ENCODE measurements at places on chromosomes 12 and 14.

- DNase-seq = no peak
Measured at GRCh38 chr12:70919597-70920035, 922 bp downstream of the PTPRR start.

DNA sequence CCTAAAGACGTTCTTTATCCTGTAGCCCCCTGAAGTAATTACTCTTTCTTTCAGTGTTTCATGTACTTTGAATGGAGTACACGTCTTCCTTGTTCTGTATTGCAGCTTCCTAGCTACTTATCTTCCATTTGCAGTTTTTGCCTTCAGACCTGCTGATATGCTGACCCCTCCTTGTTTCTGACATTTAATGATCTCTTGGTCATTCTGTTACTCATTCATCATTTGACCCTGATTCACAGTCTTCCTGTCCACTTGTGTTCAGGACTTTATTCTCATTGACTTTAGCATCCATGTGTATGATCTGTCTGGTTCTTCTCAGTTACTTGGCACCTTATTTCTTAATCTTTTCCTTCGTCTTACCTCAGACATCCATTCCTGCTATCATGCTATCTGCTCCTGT is 22.2 kb downstream of the CPSF2 start:
- no peak for DNase-seq

DNA sequence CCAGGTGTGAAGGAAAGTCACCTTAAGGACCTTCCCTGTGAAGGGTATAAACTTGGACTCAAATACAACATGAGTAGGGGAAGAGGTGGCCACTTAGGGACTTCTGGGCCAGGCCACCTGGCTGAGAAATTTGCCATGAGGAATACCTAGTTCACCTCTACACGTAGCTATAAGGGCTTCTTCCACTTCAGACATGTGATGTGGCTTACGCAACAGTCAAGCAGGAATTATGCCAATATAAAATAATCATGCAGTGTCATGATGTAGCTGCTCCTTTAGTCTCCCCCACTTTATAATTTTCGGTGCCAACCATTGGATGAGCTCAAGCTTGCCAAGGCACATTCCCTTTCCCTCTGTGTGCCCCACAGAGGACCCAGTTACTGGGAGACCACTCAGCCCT is 166.6 kb upstream of the BCL2L14 start:
- DNase-seq = no peak

GRCh38 chr14:103436533-103436932 is 51.3 kb downstream of the MARK3 start:
- DNase-seq = no peak

- DNase-seq = no peak
Measured at GRCh38 chr12:5988088-5988487, 43.0 kb upstream of the ANO2 start.

DNA sequence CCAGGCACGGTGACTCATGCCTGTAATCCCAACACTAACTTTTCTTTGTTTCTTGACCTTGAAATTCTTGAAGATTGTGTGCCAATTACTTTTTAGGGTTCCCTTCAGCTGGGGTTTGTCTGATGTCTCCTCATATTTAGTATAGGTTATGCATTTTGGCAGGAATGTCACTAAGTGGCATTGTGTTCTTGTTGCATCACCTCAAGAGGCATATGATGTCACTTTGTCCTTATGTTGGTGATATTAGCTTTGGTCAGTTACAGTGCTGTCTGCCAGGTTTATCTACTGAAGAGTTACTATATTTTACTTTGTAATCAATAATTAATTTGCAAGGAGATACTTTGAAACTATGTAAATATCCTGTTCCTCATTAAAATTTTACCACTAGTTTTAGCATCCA is 61.0 kb upstream of the BTG1 start:
- DNase-seq = no peak

DNA sequence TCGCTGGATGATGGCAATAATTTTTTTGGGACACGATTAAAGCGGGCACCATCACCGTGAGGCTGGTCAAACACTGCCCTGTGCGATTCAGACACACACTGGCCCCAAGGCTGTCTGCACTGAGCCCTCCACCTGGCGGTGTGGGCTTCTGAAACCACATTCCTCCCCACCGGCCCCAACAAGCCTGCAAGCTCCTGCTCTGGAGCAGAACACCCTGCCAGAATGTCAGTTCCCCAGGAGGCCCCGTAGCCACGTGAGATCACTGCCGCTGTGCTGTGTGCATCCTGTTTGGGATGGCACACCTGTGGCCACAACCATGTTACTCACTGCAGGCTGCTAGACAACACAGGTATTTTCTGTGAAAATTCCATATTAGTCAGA is 7.9 kb downstream of the GSC start:
- no peak for DNase-seq

DNA sequence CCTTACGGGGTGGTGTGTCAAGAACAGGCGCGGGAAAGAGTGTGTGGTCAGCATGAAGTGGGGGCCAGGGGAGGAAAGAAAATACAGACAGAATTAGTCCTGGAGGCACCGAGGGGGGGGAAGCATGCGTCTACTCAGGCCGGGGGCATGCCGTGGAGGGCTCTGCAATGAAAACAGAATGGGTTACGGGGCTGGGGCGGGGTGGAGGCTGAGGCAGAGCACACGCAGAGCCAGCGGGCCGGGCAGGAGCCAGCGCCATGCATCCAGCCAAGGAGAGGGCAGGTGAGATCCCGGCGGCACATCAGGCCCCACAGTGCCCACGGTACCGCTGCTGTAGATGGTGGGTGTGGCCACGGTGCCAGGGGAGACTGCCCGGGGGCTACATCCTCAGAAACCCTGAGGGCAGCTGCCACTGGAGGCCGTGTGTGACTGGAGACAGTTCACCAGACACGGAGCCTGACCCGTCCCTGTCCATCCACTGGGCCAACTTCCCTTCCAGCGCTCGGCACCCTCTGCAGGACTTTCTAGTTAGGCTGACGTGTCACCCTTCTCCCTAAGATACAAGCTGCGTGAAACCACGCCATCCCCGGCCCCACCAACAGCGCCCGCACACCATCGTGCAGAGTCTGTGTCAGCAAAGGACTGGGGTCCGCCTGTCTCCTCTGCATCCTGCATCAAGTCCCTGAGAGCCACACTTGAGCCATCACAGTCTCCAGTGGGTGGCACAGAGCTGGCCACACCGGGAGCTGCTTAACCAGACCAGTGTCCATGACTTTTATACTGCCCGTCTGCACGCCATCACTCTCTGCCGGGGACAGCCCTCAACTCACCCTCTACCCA is 87.4 kb downstream of the PIWIL1 start:
- DNase-seq = no peak

DNA sequence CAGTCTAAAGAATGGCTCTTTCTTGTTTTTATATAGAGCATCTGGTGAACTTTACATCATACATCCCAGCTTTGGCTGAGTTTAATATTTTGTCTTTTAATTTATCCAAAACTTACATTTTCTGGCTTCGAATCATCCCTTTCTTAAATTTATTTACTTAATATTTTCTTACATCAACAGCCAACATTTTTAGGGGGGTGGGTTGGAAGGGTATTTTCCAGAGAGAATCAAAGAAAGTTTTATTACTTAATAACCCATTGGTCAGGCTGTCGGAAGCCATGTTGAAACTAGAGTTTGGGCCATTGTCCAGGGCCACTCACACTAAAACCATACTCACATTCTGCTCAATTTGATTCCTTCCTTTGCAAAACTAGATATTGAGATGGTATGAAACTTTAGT is 220.2 kb downstream of the AEBP2 start:
- DNase-seq = no peak

GRCh38 chr12:129791396-129791795 is 112.4 kb downstream of the TMEM132D start:
- no peak for DNase-seq

DNA sequence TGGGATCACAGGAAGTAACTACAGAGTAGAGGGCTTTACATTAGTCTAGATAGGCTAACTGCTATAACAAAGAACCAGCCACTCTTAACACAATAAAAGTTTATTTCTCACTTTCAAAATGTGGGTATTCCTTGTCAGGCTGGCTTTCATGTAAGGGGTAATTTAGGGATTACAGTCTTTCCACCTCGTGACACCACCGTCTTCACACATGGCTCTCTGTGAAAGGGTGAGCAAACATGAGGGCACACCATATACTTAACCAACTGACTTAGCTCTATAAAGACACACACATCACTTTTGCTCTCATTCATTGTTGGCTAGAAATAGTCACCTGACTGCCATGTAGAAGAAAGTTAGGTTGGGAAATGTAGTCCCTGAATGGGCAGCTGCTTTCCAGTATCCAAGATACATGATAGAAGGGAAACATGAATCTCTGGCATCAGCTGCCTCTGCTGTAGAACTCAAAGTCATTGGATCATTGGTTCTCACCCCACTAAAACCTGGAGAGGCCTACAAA is 66.1 kb upstream of the CRY1 start:
- no peak for DNase-seq

DNA sequence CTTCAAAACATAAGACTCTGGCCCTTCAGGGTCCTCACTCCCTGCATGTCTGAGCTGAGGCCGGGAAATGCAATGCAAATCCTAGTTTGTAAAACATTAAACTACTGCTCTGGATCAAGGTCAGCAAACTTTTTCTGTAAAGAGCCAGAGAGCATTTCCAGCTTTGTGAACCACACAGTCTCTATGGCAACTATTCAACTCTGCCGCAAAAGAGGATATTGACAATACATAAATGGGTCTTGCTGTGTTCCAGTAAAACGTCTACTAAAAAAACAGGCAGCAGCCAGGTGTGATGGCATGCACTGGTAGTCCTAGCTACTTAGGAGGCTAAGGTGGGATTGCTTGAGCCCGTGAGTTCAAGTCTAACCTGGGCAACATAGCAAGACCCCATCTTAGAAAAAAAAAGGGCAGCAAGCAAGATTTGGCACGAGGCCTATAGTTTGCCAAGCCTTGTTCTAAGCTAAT is 22.3 kb downstream of the DDX24 start:
- DNase-seq = no peak

DNA sequence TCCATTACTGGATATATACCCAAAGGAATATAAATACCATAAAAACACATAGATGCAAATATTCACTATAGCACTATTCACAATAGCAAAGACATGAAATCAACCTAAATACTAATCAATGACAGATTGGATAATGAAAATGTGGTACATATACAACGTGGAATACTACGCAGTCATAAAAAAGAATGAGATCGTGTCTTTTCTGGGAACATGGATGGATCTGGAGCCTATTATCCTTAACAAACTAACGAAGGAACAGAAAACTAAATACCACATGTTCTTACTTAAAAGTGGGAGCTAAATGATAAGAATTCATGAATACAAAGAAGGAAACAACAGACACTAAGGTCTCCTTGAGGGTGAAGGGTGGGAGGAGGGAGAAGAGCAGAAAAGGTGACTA is 76.5 kb downstream of the SLC38A4 start:
- DNase-seq = no peak

GRCh38 chr12:68119250-68119649 is 40.3 kb downstream of the IFNG start:
- DNase-seq = no peak

GRCh38 chr12:131506426-131506825 is 204.5 kb upstream of the SFSWAP start:
- DNase-seq = no peak

DNA sequence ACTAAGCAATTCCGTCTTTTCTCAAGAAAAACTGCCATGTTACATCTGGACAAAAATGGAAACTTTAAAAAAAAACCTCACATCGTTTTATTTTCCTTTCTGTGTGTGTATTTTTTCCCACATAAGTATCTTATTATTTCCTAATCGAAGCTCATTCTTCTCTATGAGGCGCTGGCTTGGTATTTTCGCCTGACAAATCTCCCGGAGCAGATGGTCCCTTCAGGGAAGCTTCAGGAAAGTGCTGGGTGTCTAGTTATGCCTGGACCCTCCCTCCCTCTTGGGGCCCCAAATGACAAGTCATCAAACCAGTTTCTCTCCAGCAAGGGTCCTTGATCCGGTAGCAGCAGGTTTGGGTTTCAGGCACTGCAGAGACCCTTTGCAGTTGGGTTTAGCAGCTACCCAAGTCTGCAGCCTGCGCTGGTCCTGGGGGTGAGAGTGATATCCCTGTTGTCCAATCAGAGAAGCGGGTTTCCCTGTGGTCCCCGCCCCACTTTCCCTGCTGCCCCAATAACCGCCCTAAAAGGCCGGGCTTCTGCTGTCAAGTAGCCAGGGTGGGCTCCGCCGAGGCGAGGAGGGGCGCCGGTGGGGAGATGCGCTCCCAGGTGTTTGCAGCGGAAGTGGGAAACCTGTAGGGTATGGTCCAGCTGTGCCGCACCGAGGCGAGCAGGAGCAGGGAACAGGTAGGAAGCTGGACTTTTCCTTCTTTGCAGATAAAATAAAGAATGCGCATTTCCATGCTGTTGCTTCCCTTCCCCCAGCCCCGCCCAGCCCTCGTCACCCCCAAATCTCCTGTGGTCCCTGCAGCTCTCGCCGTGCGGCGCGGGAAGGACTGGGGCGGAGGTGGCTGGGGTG is at the start of gene CNTN1:
TSS of gene CNTN1 (plus strand) at position 527 of the 852 bp plus-strand sequence.
- no peak for DNase-seq

GRCh38 chr14:61662437-61663311 is 32.6 kb upstream of the HIF1A start:
- no peak for DNase-seq

- DNase-seq = no peak
Measured at GRCh38 chr14:79516009-79516408, 695.3 kb downstream of the DIO2 start.

Data from stimulated activated CD8-positive, alpha-beta memory T cell treated with anti-CD3 and anti-CD28 coated beads, Interleukin-4, amount 100 ng/mL, for 1 hour (primary cell).